Activated CD4-positive, alpha-beta memory T cell treated with anti-CD3 and anti-CD28 coated beads, Interleukin-2, amount 10 ng/mL, durations not matched to agents 7 days and 5 days (primary cell): ENCODE measurements at places on chromosomes 7 and 10. TPM values are rescaled to one million over a fixed set of nuclear protein-coding genes. Genes with fewer than 3 reads are reported as not detected.

The CLCN1 gene
- total RNA-seq: 0.10 TPM

The NOBOX gene
- total RNA-seq: not detected

GRCh38 chr10:14654821-14655382, 119.8 kb downstream of the FAM107B start:
- H3K36me3 ChIP-seq: peaks cover 15% of the 10 kb centered on the region
- no peak overlapping the region for H3K27ac ChIP-seq
- peaks cover 67% of the 10 kb centered on the region for H3K4me1 ChIP-seq
- H3K27me3 ChIP-seq: no peaks in the 10 kb centered on the region

GRCh38 chr7:15764851-15765382, 78.4 kb upstream of the MEOX2 start:
- no peak overlapping the region for H3K27ac ChIP-seq
- no peaks in the 10 kb centered on the region for H3K4me1 ChIP-seq
- DNase-seq: no peak
- H3K27me3 ChIP-seq: no peaks in the 10 kb centered on the region

- H3K4me1 ChIP-seq: no peaks in the 10 kb centered on the region
- DNase-seq: no peak
- no peak overlapping the region for H3K4me3 ChIP-seq
- H3K36me3 ChIP-seq: no peaks in the 10 kb centered on the region
Observed at GRCh38 chr10:43939939-43940820, 291.5 kb upstream of the ZNF32 start.

DNA sequence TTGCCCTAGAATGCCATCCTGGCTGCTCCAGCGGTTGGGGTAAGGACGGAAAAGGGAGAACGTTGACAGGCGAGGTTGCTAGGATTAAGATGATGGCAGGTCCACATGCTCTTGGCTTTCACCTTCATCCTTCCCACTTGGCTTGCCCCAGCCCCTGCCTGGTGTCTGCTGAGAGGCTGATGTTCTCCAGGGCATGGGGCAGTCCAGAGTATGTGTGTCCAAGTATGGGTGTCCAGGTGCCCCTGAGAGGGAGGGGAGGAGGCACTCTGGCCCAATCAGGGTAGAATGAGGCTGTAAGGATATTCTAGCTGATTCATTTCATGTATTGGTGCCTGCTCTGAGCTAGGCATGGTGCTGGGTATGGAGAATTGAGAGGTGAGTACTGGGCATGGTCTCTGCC, 12.6 kb downstream of the NEURL1 start:
- H3K27ac ChIP-seq: no peak overlapping the region
- no peak for DNase-seq
- no peaks in the 10 kb centered on the region for H3K36me3 ChIP-seq

DNA sequence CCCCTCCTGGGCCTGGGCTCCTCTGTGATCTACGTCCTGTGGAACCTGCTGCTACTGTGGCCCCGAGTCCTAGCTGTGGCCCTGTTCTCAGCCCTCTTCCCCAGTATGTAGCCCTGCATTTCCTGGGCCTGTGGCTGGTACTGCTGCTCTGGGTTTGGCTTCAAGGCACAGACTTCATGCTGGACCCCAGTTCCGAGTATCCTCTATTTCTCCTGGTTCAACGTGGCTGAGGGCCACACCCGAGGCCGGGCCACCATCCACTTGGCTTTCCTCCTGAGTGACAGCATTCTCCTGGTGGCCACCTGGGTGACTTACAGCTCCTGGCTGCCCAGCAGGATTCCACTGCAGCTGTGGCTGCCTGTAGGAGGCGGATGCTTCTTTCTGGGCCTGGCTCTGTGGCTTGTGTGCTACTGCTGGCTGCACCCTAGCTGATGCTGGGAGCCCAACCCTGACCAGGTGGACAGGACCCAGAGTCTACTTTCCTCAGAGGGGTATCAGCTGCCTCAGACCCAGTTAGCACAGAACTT, 37.8 kb upstream of the MMD2 start:
- no peak for DNase-seq
- H3K36me3 ChIP-seq: peaks cover 22% of the 10 kb centered on the region
- no peaks in the 10 kb centered on the region for H3K27me3 ChIP-seq
- no peak overlapping the region for H3K4me3 ChIP-seq
- no peak overlapping the region for H3K27ac ChIP-seq

- peaks cover 16% of the 10 kb centered on the region for H3K27me3 ChIP-seq
- no peak overlapping the region for H3K27ac ChIP-seq
Observed at GRCh38 chr10:70518695-70519094, 40.1 kb downstream of the PALD1 start.
